ENCODE measurements at places on chromosomes 7 and 10. TPM values are rescaled to one million over a fixed set of nuclear protein-coding genes. Genes with fewer than 3 reads are reported as not detected.

GRCh38 chr7:55521917-55522902, 50.1 kb downstream of the VOPP1 start:
- peaks cover 19% of the 10 kb centered on the region for H3K36me3 ChIP-seq
- H3K27ac ChIP-seq = peak overlapping the region; percentile 24
- peaks cover 70% of the 10 kb centered on the region for H3K4me1 ChIP-seq
- no peak for DNase-seq
- H3K27me3 ChIP-seq = no peaks in the 10 kb centered on the region

DNA sequence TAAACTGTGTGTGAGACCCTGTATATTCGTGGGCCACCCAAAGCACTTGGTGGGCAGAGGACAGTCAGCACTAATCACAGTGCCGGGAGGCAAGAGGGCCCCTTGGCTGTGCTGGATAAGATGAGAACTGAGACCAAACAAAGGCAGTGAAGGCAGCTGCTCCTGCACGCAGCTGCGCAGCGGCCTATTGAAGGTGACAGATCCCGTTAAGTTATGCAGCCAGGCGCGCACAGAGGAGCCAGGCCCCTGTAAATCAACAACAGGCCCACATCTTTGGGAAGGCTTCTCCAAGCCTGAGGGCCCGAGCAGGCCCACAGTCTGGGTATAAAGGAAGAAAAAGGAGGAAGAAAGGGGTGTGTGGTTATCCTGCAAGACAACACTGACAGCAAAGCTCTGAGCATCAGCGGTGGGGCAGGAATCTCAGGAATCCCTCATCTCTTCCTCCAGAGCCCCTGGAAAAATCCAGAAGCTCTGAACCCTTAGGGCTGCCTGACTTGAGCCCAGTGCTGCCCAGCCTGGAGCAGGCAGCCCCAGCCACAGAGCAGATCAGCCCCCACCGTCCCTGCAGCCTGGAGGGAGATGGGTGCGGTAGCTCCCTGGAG, 154.2 kb downstream of the ARHGAP12 start:
- H3K4me1 ChIP-seq = peaks cover 9% of the 10 kb centered on the region
- peaks cover 11% of the 10 kb centered on the region for H3K36me3 ChIP-seq
- no peak overlapping the region for H3K27ac ChIP-seq
- no peak for DNase-seq
- H3K4me3 ChIP-seq = no peak overlapping the region
- 0 out of 2 replicates have a peak, but pooled peaks cover 4% of the 10 kb centered on the region for H3K27me3 ChIP-seq

DNA sequence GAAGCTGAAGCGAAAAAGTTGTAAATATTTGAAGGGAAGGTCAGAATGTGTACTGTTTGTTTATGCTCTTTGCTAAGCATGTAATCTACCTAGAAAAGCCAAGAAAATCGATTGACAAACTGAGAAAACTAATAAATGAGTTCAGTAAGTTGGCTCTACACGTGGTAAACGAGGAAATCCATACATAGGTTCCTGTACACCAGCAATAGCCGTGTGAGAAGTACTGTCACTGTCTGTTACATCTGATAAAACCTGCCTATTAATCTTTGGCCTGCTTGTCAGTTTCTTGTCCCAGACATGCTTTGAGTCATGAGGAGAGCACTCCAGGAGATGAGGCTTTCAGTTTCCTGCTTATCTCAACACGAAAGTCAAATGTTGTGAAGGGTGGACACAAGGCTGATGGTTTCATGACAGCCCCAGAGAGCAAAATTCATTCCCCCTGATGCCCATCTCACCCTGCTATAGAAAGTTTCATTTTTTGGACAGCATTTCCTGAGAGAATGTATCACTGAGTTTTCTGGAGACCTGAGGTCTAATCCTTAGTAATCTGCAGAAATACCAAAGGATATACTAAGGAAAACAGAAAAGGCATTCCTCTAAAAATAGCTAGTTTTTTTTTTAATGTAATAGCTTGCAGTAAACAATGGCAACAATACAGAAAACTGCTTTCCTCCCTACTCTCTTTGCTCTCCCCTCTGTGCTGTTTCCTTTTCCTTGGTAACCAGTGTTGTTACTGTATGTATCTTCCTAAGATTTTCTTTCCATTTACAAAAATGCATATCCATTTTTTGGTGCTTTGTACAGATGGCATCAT, 18.8 kb downstream of the BMPR1A start:
- H3K4me3 ChIP-seq = no peak overlapping the region
- H3K36me3 ChIP-seq = peaks cover 8% of the 10 kb centered on the region
- no peak for DNase-seq
- no peaks in the 10 kb centered on the region for H3K27me3 ChIP-seq

DNA sequence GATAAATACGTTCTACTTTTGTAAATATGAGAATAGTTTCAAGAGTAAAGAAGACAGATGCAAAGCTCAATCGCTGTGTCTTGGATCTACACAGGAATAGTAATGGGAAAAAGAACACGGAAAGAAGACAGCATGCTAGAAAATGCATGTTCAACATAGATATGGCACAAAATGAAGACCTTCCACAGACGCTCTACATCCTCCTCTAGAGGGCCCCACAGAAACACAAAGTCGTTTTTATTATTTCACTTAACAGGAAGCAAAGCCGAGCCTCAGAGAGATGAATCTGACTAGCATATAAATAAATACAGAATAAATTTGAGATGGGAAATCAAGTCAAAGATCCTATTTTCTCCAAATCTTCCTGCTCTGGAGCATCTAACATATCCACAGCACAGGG, 292.6 kb downstream of the PARD3 start:
- no peak for DNase-seq
- peaks cover 31% of the 10 kb centered on the region for H3K4me1 ChIP-seq
- H3K27me3 ChIP-seq = no peaks in the 10 kb centered on the region
- H3K4me3 ChIP-seq = no peak overlapping the region

- H3K4me1 ChIP-seq = 0 out of 2 replicates have a peak, but pooled peaks cover 7% of the 10 kb centered on the region
- H3K27me3 ChIP-seq = no peaks in the 10 kb centered on the region
- peak; percentile 11 for DNase-seq
- no peak overlapping the region for H3K27ac ChIP-seq
- H3K36me3 ChIP-seq = no peaks in the 10 kb centered on the region
Measured at GRCh38 chr10:10092581-10092980, 925.1 kb upstream of the CELF2 start.

GRCh38 chr10:102868911-102869257, 386 bp upstream of the AS3MT start:
- H3K27me3 ChIP-seq = peaks cover 12% of the 10 kb centered on the region
- DNase-seq = no peak
- no peaks in the 10 kb centered on the region for H3K36me3 ChIP-seq
- H3K4me3 ChIP-seq = peak overlapping the region; percentile 83
- H3K4me1 ChIP-seq = peaks cover 16% of the 10 kb centered on the region

GRCh38 chr10:103967448-103968071, 620 bp downstream of the SLK start:
- H3K36me3 ChIP-seq = no peaks in the 10 kb centered on the region
- no peak overlapping the region for H3K27ac ChIP-seq
- DNase-seq = no peak
- peak overlapping the region; percentile 87 for H3K4me3 ChIP-seq
- H3K27me3 ChIP-seq = peaks cover 13% of the 10 kb centered on the region
- peaks cover 31% of the 10 kb centered on the region for H3K4me1 ChIP-seq

DNA sequence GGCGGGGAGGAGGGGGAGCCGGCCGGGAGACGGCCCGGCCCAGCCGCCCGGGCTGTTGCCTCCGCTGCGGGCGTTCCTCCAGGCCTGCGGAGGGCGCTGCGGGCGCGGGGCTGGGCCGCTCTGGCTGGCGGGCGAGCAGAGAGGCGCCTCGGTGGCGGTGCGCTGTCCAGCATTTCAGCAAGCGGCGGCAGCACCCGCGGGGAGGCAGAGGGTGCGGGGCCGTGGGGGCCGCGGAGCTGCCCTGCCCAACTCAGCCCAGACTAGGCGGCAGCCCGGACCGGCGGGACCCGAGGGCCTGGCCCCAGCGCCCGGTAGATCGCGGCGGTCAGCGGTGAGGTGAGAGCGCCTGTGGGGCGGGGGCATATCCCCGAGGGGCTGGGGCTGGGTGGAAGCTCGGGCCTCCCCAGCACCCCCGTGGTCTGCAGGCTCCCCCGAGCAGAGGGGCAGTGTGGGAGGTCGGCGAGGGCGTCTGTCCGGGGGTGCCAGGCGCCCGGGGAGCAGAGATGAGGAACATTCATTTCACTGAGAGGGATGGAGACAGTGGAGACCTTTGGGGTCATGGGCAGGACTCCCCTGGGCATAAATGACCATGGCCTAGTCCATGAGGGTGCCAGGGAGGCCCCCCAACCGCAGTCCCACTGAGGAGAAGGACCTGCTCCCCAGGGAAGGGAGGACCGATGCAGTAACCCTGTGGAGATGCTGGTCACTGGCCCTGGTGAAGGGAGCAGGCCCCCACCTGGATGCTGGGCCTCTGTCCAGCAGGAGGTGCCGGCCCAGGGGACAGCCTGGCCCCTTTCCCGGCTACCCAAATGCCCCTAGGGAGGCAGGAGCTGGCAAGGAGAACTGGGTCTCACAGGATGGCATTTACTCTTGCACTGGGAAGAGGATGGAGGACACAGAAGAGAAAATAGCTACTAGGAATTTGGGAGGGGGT, at the start of gene SRRM3:
Gene SRRM3, plus strand, starts transcription at position 165 of the 934 bp plus-strand sequence. CDS start 33,171 bp downstream, outside the sequence.
- peak; percentile 91 for DNase-seq
- H3K4me3 ChIP-seq = peak within 1 kb of the TSS; percentile 66
- H3K27ac ChIP-seq = no peak within 1 kb of the TSS
- peaks cover 31% of the 10 kb centered on the region for H3K4me1 ChIP-seq
- H3K27me3 ChIP-seq = peaks cover 22% of the 10 kb centered on the region

DNA sequence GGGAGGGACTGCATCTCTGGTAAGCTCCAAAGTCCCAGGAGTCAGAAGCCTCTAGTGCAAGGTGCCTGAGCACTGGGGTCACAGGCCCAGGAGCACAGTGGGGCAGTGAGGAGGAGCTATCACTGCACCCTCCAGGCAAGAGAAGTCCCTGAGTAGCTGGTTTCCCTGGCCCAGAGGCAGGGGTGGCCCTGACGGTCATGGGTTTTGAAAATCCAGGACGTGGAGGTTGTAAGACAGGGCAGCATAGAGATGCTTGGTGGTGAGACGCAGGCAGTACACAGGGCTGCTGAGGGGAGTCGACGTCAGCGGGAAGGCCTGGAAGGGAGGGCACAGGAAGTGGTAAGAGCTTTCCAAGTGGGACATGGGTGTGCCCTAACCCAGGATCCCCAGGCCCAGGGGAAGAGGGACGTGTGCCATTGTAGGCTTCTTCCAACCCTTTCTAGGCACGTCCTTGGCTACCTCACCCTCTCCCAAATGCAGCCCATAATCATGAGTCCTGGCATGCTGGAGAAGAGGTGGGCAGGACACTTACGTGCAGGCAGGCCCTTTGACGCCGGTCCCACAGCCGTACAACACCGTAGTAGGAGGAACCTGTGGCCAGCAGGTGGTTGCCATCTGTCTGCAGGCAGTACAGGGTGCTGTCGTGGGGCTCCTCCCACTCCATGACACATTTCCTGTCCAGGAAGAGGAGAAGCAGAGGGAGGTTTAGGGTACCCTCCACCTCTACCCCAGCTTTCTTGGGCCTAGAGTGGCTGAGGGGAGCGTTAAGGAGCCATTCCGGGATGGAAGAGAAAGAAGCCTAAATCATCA, 23.2 kb downstream of the DPCD start:
- DNase-seq = no peak
- H3K27ac ChIP-seq = peak overlapping the region; percentile 27
- H3K4me1 ChIP-seq = peaks cover 26% of the 10 kb centered on the region
- peaks cover 18% of the 10 kb centered on the region for H3K36me3 ChIP-seq

DNA sequence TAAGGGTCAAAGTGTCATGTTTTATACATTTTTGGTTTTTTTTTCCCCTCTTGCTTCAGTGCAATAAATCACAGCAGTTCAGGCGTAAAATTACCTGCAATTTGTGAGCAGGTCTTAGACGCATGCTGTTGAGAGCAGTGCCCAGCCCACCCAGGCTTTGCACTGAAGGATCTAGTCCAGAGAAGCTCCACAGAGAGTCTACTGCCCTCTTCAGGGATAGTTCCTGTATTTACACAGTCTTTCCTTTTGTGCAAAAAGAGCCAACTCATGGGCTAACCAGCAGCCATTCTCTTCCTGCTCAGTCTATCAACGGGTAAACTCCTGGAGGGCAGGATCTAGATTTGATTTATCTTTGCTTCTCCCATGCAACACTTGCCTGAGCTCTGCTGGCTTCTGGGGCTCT, 82.2 kb upstream of the NAMPT start:
- H3K36me3 ChIP-seq = peaks cover 3% of the 10 kb centered on the region
- H3K27me3 ChIP-seq = no peaks in the 10 kb centered on the region
- H3K4me1 ChIP-seq = no peaks in the 10 kb centered on the region
- H3K4me3 ChIP-seq = no peak overlapping the region

GRCh38 chr7:156220701-156221100, 408.4 kb upstream of the SHH start:
- H3K27ac ChIP-seq = no peak overlapping the region
- peaks cover 30% of the 10 kb centered on the region for H3K36me3 ChIP-seq
- H3K27me3 ChIP-seq = no peaks in the 10 kb centered on the region
- H3K4me1 ChIP-seq = no peaks in the 10 kb centered on the region

- DNase-seq = no peak
- peaks cover 9% of the 10 kb centered on the region for H3K4me1 ChIP-seq
- H3K4me3 ChIP-seq = no peak overlapping the region
- no peaks in the 10 kb centered on the region for H3K36me3 ChIP-seq
Measured at GRCh38 chr7:128035712-128036111, 4.5 kb upstream of the LRRC4 start.

- no peaks in the 10 kb centered on the region for H3K27me3 ChIP-seq
- no peak overlapping the region for H3K4me3 ChIP-seq
- no peaks in the 10 kb centered on the region for H3K4me1 ChIP-seq
- no peaks in the 10 kb centered on the region for H3K36me3 ChIP-seq
- DNase-seq = no peak
Measured at GRCh38 chr7:50142425-50143017, 49.5 kb upstream of the ZPBP start.

DNA sequence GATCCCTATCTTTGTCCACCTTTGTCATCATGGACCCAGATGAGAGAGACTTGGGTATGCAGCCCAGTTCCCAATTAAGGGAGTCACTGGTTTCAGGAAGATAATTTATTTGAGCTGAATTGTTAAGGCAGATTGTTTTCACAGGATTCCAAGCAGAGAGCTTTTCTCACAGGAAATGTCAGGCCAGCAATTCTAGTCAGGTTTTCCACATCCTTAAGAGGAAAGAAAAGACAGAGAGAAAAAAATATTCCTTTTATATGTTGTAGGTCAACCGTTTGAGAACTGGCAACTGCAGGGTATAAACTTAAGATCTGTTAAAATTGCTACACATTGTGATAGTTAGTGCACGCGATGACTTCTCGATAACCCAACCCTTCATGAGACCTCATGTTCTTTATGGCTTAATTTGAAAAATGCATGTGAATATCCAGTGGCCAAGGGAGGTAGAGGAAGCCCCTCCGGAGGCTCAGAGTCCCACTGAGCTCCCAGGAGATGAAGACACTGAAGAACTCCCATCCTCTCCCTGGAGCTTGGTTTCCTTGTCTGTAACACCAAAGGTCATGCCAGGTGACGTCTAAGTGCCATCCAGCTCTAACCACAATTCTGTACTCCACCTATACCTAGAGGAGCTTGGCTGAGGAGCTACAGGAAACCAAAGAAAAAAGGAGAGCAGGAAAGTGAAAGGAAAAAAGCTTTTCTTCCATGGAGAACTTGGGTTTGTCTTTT, 45.6 kb downstream of the MINDY4 start:
- DNase-seq = no peak
- no peak overlapping the region for H3K27ac ChIP-seq
- no peaks in the 10 kb centered on the region for H3K27me3 ChIP-seq

- H3K27ac ChIP-seq = no peak overlapping the region
- no peaks in the 10 kb centered on the region for H3K36me3 ChIP-seq
- peaks cover 4% of the 10 kb centered on the region for H3K4me1 ChIP-seq
- H3K4me3 ChIP-seq = no peak overlapping the region
- DNase-seq = no peak
Measured at GRCh38 chr7:20642166-20642565, 26.7 kb downstream of the ABCB5 start.

IKZF1 gene
- 1.9 TPM for total RNA-seq

COBL gene
- total RNA-seq = 36.5 TPM

HTR7 gene
- 11.2 TPM for total RNA-seq

SEPHS1 gene
- 501 TPM for total RNA-seq

LIPK gene
- total RNA-seq = not detected

FERD3L gene
- not detected for total RNA-seq

Data from WTC11 (cell line).